ENCODE measurements at places on chromosomes 3 and 15.

- DNase-seq: no peak
Measured at GRCh38 chr15:73026511-73027054, 25.7 kb upstream of the NEO1 start.

DNA sequence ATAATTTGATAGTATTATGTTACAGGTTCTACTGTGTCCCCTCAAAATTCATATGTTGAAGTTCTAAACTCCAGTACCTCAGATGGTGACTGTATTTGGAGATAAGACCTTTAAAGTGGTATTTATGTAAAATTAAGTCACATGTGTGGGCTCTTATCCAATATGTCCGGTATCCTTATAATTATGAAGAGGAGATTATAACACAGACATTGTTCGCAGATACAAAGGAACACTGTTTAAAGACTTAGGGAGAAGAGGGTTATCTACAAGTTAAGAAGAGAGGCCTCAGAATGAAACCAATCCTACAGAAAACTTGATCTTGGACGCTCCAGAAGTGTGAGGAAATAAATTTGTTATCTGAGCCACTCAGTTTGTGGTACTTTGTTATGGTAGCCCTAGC is 50.9 kb downstream of the DPH6 start:
- DNase-seq: no peak

DNA sequence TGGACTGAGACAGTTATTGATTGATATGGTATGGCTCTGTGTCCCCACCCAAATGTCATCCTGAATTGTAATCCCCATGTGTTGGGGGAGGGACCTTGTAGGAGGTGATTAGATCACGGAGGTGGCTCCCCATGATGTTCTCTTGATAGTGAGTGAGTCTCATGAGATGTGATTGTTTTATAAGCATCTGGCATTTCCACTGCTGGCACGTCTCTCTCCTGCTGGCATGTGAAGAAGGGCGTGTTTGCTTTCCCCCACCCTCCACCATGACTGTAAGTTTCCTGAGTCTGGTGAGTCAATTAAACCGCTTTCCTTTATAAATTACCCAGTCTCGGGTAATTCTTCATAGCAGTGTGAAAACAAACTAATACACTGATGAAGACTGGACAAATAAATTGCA is 105.6 kb upstream of the MELTF start:
- DNase-seq: no peak

GRCh38 chr15:31503256-31503655 is 176.6 kb downstream of the KLF13 start:
- no peak for DNase-seq

- no peak for DNase-seq
Measured at GRCh38 chr3:123150449-123151215, 51.1 kb upstream of the SEC22A start.
